ENCODE measurements at places on chromosomes 7 and 10.

GRCh38 chr7:15257689-15258088, 304.1 kb downstream of the AGMO start:
- DNase-seq: no peak

DNA sequence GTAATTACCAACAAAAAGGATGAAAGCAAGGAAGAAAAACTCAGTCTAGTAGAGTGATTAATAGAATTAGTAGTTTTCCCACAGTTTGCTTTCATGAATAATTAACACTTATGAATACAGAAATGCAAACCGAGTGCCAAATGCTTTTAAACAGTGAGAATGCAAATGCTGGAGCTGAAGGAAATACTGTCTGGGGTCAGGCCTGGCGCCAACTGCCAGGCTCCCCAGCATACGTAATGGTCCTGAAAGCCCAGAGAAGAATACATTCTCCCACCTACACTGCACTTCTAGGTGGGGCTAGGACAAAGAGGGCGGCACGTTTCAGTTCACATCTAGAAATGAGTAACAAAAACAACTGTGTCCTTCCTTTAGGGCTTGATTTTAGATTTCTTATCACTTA, 30.0 kb downstream of the GLUD1 start:
- no peak for DNase-seq

GRCh38 chr7:42617806-42618457, 293.9 kb downstream of the C7orf25 start:
- DNase-seq: no peak

GRCh38 chr10:132193907-132194552, 7.3 kb downstream of the DPYSL4 start:
- peak; percentile 30 for DNase-seq

DNA sequence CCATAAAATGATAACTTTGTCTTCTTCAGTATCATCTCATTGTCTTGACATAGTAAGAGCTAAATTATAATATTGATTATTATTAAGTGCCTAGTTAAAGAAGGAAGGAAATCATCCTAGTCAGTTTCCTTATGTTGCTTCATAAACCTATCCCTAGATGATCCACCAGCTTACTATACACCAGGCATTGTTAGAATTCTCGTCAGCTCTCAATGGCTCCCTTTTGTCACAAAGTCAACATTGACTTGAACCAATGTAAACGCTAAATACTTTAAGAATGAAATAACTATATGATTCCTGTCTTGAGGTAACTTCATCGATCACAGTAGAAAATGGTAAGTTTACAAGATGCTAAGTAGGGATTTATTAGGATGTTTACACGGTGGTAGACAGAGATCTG, 1162.9 kb downstream of the CNTNAP2 start:
- DNase-seq: no peak

DNA sequence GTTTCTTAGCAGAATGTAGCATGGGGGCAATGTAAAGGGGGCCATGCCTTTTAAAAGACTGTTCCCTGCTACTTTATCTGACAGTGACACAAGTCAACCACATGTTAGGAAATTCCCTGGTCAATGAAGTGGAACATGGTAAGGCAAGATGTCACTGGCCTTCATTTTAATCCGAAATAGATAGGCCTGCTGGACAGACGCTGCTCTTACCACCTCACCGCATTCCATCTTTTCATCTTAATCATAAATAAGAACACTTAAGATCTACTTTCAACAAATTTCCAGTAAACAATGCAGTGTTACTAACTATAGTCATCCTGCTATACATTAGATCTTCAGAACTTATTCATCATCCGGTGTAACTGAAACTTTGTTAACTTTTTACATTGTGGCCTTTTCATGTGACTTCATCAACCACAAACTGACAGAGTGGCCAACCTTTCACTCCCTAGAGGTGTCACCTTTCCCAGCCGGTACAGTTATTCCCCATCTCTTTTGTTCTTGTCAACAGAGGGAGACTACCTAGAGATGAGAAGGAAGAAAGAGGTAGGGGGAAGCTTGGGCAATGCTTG, 15.6 kb downstream of the ASB4 start:
- no peak for DNase-seq

DNA sequence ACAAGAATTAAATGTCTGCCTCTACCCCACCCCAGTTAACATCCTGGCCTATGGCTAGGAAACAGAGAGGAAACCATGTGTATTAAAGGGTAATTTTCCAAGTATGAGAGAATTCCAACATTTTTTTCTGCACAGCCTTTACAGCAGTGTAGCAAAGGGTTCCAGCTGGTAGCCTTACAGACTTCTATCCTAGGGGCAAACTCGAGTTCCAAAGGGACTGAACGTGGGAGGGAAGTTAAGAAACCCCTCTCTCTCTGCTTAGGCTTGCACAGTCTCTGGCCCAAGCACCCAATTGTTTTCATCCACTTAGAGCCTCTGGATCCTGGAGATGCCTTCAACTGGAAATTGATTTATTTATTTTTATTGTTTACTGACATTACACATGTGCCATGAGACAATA, 60.3 kb downstream of the SLC16A12 start:
- DNase-seq: no peak

DNA sequence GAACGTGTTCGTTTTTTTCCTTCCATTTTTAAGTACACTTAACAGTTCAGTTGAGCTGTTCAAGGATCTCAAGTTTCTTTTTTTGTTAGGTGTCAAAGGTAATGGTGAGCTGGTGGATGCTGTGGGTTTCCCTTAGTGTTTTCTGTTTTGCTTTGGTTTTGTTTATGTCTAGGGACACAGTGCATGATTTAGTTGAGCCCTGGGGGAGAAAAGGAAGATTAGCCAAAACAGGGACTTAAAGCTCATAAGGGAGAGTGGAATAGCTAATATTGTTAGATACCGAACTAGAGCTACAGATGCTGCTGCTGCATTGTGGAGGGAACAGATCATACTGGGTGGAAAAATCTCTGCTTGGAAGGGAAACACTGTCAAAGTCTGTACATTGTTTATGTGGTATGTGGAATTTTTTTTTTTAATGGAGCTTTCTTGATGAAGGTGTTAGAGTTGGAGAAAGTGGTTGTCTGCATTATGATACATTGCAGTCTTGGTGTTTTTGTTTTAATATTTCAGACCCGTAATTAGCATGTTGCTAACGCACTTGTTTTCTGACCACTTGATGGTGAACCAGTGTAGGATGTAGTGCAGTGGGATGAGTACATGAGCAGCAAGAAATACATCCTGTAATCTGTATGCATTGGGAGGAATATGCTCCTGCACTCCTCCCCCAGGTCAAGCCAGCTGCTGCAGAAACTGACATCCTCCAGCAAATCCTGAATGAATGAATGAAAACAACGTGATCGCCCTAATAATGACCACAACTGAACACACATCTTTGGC, 2.1 kb downstream of the GLCCI1 start:
- DNase-seq: peak; percentile 9

GRCh38 chr10:36129051-36129450, 487.0 kb upstream of the FZD8 start:
- DNase-seq: no peak

GRCh38 chr10:72298592-72299519, 25.1 kb downstream of the DDIT4 start:
- DNase-seq: no peak

GRCh38 chr7:132059141-132059540, 502.7 kb upstream of the PODXL start:
- DNase-seq: no peak

- DNase-seq: no peak
Measured at GRCh38 chr7:14542624-14543023, 359.9 kb downstream of the DGKB start.

GRCh38 chr7:139065323-139065722, 29.5 kb upstream of the ZC3HAV1L start:
- no peak for DNase-seq

DNA sequence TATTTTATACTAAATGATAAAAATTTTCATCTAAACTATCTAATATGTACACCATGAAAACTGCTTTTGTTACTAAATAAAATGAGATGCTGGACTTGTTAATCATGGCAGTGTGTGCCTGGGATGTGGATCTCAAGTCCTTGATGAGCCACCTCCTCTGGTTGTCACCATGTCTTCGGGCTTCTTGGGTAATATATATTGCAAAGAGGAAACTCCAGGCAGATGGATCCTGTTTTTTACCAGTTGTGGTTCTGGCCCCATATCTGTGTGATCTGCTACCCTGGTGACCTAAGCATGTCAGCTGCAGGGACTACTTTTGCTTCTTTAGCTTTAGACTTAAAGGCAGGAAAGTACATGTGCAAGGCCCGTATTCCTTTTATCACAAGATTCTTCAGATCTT, 46.2 kb downstream of the TMEM60 start:
- no peak for DNase-seq

- DNase-seq: no peak
Measured at GRCh38 chr7:36315309-36315944, 74.2 kb upstream of the ANLN start.

GRCh38 chr7:91330866-91331265, 66.6 kb downstream of the FZD1 start:
- no peak for DNase-seq

GRCh38 chr10:16583382-16583781, 61.7 kb upstream of the C1QL3 start:
- DNase-seq: no peak

DNA sequence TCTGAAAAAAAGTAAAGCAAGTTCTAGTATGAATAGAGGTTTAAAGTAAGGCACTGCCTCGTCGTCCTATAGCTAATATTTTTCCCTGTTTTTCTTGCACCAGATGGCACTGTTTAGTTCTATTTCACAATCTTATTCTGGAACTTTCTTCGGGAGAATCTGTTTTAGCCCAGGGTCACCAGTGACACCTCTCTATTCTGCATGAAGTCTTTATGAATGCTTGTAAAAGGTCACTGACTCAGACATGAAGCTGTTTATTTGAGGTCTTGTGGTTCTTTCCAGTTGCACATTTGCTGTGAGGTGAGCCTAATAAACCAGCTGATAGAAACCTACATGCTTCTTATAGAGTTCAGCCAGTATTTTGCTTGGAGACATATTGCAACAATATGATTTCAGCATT, 444.3 kb downstream of the AUTS2 start:
- DNase-seq: no peak

DNA sequence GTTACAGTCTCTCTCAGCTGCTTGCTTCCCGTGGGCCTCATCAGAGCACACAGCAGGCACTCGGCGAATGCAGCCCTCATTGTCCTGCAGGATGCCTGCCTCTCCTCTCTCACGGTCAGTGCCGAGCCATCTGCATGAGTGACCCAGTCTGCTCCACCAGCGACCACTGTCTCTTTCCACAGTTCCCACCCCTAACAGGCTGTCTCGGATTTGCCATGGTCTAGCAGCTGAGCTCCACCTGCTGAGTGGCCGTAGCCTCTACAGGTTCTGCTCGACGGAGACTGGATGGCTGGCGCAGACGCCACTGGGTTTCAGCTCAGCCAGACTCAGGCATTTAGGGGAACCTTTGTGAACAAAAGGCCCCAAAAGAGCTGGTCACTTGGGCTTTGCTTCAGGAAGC, 209.4 kb upstream of the FOXK1 start:
- no peak for DNase-seq

GRCh38 chr7:44280993-44281721, 44.2 kb downstream of the CAMK2B start:
- DNase-seq: no peak

- no peak for DNase-seq
Measured at GRCh38 chr7:127064-127598, 65.2 kb upstream of the FAM20C start.

GRCh38 chr7:2702594-2702957, 14.6 kb downstream of the AMZ1 start:
- no peak for DNase-seq

- no peak for DNase-seq
Measured at GRCh38 chr10:21924511-21924910, 79.0 kb downstream of the DNAJC1 start.

DNA sequence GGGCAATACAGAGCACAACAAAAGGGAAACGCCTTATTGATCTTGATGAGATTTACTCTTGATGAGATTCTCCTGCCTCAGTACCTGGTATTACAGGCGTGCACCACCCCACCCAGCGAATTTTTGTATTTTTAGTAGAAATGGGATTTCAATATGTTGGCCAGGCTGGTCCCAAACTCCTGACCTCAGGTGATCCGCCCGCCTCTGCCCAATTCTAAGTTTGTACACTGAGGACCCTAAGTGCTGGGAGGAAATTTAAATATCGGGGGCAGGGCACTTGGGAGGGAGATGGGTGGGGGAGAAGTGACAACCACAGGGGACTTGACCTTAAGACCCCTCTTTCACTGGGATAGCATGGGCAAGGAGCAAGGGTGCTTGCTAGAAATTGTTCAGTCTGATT, 14.1 kb downstream of the HNRNPF start:
- no peak for DNase-seq

GRCh38 chr10:35554461-35555056, 50.6 kb upstream of the GJD4 start:
- DNase-seq: no peak

DNA sequence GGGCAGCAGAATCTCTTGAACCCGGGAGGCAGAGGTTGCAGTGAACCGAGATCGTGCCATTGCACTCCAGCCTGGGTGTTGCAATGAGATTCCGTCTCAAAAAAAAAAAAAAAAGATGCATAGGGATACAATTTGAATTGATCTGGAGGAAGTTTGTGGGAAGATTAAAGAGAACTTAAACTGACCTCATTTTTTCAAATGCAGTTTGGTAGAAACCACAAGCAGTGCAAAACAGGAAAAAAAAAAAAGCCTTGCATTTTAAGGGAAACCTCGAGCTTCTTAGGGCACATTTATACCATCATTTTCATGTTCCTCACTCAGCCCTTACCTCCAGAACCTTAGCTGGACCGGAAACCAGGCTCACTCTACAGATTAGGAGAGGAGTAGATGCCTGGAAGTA, 2.8 kb downstream of the KCTD7 start:
- peak; percentile 16 for DNase-seq

- no peak for DNase-seq
Measured at GRCh38 chr7:22372863-22373262, 15.9 kb upstream of the RAPGEF5 start.

DNA sequence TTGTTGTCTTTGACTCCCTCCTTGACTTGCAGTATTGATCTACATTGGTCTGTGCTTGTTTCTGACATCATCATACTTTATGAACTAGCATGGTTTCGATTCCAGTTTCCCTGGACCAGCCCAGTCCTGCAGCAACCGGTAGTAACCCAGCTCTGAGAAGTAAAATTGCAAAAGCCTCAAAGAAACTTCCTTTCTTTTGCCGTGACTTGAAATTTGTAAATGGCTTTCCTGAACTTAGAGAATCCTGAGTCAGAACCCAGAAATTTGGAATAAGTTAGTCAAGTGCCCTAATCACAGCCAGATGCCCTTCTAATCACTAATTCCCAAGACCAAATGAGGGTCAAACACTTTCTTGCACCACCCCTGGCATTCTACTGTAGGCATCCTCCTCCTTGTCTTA, 15.0 kb downstream of the TAS2R60 start:
- DNase-seq: no peak

GRCh38 chr7:87361320-87361719, 15.9 kb downstream of the CROT start:
- DNase-seq: no peak

- no peak for DNase-seq
Measured at GRCh38 chr7:55775051-55775420, 87.5 kb downstream of the SEPTIN14 start.

GRCh38 chr7:117791877-117792780, 81.1 kb downstream of the CTTNBP2 start:
- DNase-seq: no peak

- no peak for DNase-seq
Measured at GRCh38 chr10:103557455-103557854, 64.0 kb downstream of the NEURL1 start.

- DNase-seq: peak; percentile 36
Measured at GRCh38 chr10:69045441-69046300, 42.2 kb upstream of the SRGN start.

- DNase-seq: no peak
Measured at GRCh38 chr7:16904076-16904475, 22.3 kb upstream of the AGR3 start.

GRCh38 chr7:117405519-117405918, 21.8 kb downstream of the ASZ1 start:
- no peak for DNase-seq
